ENCODE measurements at places on chromosomes 7 and 10.
A peak's percentile ranks its signal among the peaks of the same experiment; 100 is the strongest.

- no peak for DNase-seq
Observed at GRCh38 chr10:78553792-78554191, 515.0 kb upstream of the ZMIZ1 start.

- DNase-seq, result no peak
Observed at GRCh38 chr7:153061910-153062528, 302.5 kb downstream of the ACTR3B start.

DNA sequence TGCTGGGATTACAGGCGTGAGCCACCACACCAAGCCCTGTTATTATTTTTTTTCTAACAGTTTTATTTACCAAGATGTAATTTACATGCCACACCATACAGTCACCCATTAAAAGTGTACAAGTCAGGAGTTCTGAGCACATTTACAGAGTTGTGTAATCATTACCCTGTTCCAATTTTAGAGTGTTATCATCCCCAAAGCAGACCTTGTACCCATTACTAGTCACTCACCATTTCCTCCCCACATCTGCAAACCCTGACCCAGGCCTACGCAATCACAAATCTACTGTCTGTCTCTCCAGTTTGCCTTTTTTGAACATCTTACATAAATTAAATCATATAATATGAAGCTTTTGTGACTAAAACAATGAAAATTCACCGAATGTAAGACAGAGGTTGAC lies 402.9 kb upstream of the FOXK1 start:
- no peak for DNase-seq

- DNase-seq, result no peak
Observed at GRCh38 chr10:77670817-77671443, 33.3 kb upstream of the KCNMA1 start.

DNA sequence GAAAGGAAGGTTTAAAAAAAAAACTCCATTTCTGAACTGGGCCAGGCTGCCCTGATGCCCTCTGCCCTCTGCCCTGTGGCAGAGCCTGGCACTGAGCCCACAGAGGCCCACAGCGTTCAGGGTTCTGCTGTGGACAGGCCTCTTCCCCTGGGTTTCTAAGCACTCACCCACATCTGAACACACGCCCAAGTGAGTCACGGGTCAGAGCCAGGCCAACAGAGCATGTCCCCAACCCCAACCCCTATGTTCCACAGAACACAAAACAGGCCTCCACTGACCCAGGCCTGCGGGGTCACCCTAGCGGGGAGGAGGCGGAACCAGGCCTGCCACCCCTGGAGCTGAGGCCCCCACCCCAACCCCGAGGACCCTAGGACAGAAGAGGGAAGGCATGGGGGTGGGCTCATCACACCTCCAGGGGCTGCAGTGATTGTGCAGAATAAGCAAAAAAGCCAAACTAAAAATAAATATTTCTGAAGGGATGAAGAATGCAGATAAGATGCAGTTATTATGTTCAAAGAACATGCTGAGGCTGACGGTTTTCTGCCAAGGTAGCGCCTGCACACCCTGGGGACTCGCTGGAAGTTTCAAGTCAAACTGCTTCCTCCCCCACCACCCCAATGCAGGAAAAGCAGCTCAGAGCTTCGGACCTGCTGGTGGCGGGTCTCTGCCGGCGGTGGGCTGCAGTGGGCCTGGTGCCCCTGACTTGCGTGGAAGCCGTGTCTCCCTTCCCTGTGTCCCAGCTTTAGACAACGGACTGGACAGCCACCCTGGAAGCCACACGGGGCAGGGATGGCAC lies 5.4 kb downstream of the WDR86 start:
- peak; percentile 12 for DNase-seq

- no peak for DNase-seq
Observed at GRCh38 chr7:142602756-142603155, 146.5 kb upstream of the PRSS1 start.

GRCh38 chr7:155377838-155378579 lies 79.9 kb upstream of the EN2 start:
- DNase-seq, result no peak

GRCh38 chr7:33761449-33762080 lies 143.8 kb upstream of the BMPER start:
- no peak for DNase-seq

- DNase-seq, result no peak
Observed at GRCh38 chr10:129942936-129943715, 20.9 kb downstream of the EBF3 start.

DNA sequence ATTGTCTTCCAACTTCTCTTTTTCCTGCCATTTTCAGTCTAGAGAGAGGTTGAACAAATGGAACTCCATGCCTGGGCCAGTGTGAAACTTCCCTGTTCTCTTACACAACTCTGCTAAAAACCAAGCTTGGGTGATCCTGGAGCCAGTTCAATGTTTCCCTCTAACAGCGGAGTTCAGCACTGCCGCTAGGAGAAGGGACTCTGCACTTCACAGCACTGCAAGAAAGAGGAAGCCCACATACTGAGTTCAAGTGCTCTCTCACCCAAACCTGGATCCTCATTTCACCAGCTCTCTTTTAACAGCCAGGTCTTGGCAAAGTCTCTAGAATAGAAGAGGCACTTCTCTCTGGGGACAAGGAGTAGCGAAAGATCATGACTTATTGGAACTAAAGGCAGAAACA lies 18.8 kb downstream of the FOXI2 start:
- no peak for DNase-seq

GRCh38 chr7:133784486-133785001 lies 342.6 kb upstream of the LRGUK start:
- no peak for DNase-seq

GRCh38 chr10:37434091-37434490 lies 308.7 kb downstream of the ANKRD30A start:
- DNase-seq, result no peak

DNA sequence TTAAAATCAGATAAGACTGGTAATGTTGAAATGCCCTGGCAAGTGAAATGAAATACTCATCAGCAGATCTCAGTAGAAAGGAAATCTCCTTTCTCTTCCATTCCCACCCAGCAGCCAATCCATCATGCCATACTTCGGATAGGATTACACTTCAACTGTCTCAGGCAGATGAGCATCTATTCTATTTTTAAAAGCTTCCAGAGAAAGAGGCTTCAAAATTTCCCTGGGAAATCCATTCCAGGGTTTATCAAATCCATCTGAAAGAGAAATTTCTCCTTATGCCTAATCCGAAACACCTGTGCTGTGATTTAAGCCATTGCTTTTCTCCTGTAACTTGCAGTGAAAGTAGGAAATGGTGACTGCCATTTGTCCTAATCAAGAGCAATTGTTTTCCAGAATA lies 60.4 kb upstream of the RAPGEF5 start:
- DNase-seq, result no peak

- no peak for DNase-seq
Observed at GRCh38 chr7:82230811-82231581, 212.6 kb downstream of the CACNA2D1 start.

DNA sequence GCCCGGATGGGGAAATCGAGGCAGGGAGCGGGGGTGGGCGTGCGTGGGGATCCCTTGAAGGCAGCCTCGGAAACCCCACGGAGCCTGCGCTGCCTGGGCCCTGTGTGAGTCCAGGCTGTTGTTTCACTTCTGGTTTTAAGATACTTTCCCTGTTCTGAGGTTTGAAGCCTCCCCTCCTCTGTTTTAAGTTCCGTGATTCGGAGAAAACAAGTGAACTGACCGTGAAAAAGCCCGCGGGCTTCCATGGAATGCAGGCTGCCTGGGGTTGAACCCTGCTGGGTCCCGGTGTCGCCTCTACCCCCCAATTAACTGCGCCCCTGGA lies 401 bp downstream of the LRRC27 start:
- no peak for DNase-seq

All from activated effector memory CD4-positive, alpha-beta T cell treated with Interleukin-2 at 50 U/mL for 16 hours (primary cell).